ENCODE measurements at places on chromosomes 3 and 15. TPM values are rescaled to one million over a fixed set of nuclear protein-coding genes. Genes with fewer than 3 reads are reported as not detected.

DNA sequence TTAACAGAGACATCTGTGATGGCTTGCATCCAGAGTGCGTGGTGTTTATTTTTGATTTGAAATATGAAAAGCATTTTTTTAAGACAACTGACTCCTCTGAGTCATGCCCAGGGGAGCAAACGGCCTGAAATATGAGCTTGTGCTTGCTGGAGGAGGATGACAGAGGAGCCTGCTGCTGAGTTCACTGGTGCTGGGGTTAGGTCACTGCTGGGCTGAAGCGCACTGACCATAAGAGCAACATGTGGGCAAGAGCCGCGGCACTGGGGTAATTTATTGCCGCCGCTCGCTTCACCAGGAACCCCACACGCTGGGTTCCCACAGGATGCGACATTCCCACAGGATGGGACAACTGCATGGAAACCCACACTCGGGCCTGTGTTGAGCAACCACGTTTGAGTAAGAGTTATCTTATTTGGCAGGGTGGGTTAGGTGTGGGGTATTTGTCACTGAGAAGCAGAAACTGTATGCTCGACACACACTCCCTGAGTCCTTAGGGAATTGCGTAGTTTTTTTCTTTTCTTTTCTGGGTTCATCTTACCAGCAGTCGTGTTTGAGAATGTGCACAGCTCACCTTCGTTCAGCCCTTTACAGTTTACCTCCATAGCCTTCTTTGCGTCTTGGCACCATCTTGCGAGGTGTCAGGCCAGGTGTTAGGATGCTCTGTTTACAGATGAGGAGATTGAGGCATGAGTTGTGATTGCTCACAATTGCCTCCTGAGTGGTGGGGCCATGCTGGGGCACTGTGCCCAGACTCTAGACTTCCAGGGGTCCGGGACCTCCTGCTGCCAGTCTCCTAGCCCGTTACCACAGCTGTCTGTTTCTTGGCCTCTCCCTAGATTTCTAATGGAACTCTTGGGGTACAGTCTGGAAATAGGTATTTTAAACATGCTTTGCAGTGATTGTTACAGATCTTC, 60.4 kb downstream of the SMAD3 start:
- DNase-seq = no peak

TBC1D2B gene
- 29.0 TPM for total RNA-seq

P2RY1 gene
- total RNA-seq = 0.41 TPM

DNA sequence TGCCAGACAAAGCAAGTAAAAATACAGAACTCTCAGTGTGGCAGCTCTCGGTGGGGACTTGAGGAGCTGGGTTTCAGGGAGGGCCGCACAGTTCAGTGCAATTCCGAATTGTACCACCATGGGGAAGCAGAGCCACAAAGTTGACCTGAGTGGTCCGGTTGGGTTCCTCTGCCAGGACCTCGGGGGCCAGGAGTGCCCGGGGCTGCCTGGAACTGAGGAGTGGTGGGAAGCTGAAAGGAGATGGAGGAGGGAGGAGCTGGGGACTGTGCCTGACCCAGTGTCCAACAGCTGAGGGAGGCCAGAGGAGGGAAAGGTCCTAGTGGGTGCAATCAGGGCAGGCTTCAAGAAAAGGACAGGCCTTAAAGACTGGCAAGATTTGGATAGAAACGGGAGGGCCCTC, 32.2 kb upstream of the TRH start:
- DNase-seq = no peak

- DNase-seq = no peak
These were observed 7.3 kb downstream of the GMNC start for GRCh38 chr3:190855151-190855550.

GRCh38 chr15:38622304-38622703, 57.7 kb upstream of the RASGRP1 start:
- no peak for DNase-seq

- no peak for DNase-seq
These were observed 39.7 kb downstream of the SPATA12 start for GRCh38 chr3:57100046-57100695.
